Stimulated activated CD8-positive, alpha-beta memory T cell treated with anti-CD3 and anti-CD28 coated beads, Interleukin-4, amount 100 ng/mL, for 48 hours (primary cell): ENCODE measurements at places on chromosomes 6 and 20.

DNA sequence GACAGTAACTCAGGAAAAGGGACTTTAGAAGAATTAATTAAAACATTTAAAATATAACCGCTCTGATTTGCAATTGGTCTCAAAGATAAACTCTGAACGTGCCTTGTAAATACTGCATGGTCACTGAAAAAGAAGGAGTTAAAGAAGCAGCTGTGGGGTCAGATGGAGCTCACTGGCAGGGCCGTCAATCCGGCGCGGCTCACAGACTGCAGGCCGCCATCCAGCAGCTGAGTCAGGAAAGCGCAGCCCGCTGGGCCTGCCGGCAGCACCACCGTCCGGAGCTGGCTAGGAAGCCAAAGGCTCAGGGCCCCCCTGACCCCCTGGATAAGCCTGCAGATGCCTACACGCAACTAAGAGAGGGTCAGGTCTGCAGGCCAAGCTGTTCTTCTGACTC is 54.2 kb upstream of the FRMD1 start:
- no peak for DNase-seq

- DNase-seq: no peak
These were observed 191.5 kb upstream of the RSPO3 start for GRCh38 chr6:126926926-126927325.

GRCh38 chr6:90382760-90383159 is 86.1 kb upstream of the BACH2 start:
- DNase-seq: no peak

- no peak for DNase-seq
These were observed 31.9 kb upstream of the FABP7 start for GRCh38 chr6:122747573-122747972.

GRCh38 chr6:44226368-44227147 is 3.2 kb downstream of the SLC29A1 start:
- no peak for DNase-seq

GRCh38 chr6:147651249-147652063 is 143.0 kb downstream of the SAMD5 start:
- DNase-seq: no peak

DNA sequence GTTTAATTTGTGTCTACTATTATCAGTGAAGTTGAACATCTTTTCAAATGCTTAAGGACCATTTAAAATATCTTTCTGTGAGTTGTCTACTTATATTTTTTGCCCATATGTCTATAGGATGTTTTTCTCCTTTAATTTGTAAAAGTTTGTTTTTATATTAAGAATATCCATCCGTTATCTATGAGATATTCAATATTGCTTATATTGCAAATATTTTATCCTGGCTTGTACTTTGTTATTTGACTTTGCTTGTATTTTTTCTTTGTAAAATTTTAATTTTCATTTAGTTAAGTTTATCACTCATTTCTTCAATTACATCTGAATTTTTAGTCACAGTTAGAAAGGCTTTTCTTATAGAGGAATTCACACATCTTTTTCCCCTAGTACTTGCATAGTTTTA is 117.0 kb upstream of the MLIP start:
- no peak for DNase-seq

DNA sequence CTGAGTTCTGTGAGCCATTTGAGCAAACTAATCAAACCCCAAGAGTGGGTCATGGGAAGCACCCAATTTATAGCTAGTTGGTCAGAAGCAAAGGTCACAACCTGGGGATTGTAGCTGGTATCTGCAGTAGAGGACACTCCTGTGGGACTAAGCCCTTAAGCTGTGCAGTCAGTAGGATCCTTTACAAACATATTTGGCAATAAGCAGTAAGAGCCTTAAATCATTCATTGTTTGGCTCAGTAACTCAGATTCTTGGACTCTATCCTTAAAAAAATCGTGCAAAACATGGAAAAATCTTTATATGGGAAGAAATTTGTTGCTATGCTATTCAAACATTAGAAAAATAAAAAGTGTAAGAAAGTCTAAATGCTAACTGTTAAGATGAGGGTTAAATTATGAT is 29.9 kb downstream of the FRK start:
- no peak for DNase-seq

DNA sequence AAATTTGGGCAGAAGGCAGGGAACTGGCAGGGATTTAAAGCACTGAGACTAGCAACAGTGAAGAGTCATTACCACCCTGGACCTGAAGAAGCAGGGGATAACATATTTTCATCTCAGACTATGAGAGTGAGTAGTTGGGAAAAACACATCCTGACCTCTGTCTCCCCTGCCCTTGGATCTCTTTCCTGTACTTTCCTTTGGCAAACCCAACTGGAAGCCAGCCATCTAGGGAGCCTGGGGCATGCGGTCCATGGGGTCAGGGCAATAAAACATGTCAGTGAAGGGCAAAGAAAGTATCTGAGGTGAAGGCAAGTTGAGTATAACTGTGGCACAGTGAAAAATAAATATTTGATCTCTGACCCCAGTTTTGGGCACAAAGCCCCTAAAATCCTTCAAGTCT is 698.2 kb downstream of the DOK5 start:
- DNase-seq: no peak

GRCh38 chr20:61347443-61347842 is 95.4 kb downstream of the CDH4 start:
- no peak for DNase-seq

DNA sequence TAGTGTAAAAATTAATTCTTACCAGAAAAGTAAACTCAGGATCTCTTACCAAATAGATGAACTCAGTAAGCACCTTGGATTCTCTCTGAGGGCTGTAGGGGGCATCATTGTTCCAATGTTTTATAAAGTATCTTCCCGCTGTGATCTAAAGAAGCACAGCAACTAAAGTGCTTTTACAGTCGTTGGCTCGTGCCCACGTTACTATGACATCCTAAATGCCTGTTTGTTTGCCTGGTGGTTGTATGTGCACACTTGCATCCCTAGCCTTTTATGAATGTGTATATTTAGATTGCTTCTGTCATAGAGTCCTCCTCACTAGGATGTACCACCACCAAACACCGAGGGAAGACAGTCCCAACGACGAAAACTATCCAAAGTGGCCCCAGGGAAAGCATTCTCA is 34.5 kb downstream of the SLX4IP start:
- DNase-seq: no peak

DNA sequence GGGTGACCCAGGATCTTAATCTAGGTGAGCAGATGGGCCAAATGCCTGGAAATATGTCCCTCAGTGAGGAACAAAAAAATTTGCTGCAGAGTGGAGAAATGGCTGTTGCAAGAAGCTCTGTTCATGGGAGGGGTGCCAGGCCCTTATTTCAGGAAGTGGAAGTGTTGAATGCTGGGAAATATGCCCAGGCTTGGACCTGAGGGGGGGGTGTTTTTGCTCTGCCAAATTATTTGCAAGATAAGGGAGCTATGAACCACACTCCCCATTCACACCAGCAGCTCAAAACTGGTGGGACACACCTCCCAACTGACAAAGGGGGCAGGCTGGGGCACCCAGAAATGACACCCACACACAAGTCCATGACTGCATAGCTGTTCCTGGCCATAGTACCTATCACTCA is 8.7 kb downstream of the CST4 start:
- no peak for DNase-seq

DNA sequence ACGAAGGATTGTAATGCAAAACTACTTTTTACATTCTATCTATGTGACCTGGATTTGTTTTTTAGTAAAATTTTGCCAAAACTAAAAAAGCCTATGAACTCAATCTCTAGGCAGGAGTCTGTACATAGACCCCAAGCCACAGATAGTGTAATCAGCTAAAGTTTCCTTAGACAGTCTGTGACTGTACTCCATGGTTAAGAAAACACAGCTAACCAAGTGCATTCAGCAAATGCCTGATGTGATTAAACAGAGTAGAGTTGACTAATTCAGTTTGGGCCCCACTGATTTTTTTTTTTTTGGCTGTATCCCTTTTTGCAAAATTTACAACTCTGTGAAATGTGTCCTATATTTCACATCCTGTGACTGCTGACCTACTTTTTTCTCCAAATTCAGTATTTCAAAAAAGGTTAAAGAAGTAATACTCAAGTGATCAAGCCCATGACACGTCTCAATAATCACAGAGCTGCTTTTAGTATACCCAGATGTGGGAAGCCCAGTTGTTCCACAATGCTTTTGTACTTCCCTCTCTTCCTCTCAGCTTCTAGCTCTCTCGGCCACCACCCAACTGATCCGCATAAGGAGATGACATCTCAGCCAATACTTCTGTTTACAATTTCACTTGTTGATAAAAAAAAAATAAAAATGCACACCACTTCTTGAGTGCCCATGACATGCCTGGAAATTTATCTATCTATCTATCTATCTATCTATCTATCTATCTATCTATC is 108.8 kb upstream of the TBX18 start:
- no peak for DNase-seq

DNA sequence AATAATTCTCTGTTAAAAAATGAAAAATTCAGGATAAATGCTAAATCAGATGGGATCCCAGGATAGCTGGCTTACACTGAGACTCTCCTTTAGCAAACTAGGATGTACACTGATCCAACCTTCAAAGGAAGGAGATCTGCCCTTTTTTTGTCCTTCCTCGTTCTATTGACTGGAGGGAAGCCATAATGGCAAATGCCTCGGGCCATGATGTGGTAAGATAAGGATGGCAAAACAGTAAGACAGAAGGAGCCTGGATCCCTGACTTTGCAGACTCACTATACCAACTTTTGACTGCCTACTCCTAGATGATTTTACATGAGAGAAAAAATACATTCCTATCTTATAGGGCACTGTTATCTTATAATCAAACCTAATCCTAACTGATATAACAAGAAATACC is 156.9 kb upstream of the BEND3 start:
- no peak for DNase-seq

DNA sequence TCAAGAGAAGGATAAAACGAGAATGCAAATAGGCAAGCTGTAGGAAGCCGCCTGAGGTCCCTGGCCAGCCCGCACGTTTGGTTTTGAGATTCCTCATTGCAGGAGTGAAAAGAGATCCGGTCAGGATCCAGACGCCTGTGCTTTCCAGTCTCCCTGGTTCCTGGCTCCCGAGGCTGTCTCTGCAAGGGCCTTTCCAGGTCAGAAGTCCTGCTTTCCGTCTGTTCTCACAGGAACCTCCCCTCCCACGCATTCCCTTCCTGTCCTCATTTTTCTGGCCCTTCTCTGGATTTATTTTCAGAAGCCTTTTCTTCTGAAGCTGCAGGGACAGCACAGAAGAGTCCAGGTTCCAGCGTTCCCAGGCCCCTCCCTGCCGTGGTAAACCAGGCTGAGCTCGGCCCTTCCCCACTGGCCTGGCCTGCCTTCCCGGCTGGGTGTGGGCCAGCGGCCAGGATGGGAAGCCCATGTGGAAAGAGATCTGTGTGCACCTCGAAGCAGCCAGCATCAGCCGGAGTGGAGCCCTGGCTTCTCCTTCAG is 54.0 kb downstream of the TMEM242 start:
- DNase-seq: no peak

- no peak for DNase-seq
These were observed 152.3 kb upstream of the JAG1 start for GRCh38 chr20:10826111-10826510.

DNA sequence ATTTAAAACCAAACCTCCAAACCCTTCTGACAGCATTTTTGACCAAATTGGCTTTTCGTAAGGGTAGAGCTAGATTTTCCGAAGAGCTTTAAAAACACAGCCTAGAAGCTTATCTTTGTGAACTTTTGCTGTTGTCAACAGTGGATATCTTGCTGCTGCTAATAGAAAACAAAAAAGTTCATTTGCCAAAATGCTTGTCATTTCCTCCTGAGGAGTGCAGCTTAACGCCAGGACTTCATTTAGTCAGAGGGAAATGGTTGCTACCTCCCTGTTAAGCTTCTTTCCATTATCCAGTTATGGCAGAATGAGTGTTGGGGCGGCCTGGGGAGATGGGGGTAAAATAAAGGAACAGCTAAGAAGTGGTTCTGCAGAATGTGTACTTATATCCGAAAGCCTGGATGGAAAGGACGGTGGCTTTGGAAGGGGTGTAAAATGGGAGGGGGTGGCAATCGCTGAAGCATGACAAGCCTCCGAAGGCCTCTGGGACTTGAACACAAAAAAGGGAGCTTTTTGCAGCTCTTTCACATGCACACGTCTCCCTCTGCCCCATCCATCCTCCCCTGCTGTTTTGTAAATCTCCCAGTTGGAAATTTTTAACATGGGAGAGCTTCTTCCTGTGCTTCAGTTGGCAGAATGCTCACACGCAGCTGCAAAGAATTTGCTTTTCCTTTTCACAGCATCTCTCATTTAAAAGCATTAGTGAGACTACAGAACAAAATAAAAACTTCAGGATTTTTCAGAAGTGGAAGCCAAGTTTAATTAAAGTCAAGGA is 22.5 kb downstream of the JARID2 start:
- no peak for DNase-seq
